ENCODE measurements at places on chromosomes 16 and 17.

DNA sequence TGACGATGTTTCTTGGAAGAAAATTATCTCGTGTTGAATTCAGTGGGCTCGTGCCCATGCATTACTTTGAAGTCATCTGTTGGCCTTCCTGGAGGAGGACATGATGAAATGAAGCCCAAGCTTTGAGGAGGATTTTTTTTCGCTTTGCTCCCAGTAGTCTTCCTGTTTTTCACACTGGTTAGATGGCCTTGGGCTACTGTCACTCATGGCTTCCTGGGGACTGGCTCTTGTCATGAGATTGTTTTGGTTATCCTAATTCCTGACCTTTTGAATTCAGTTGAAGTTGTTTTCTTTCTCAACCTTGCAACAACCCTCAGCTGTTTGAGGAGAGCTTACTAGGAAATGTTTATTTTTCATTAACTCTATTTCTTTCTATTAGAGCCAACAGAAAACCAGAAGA, 430.7 kb downstream of the HS3ST3B1 start:
- DNase-seq = no peak

DNA sequence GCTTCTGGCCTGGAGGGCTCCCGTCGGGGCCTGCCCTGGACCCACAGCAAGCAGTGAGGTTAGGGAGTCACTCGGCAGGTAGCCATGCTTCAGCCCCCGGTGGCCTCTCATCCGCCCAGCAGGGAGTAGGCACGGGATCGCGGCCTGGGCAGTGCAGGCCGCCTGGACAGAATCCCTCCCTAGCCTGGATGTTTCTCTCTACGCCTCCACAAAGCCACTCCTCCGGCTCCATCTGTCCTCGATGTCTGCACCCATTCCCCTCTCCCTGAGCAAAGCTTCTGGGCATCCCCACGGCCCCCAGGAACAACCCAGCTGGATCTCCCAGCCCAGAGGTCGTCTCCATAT, 145.2 kb downstream of the RBFOX3 start:
- DNase-seq = no peak

- no peak for DNase-seq
Observed at GRCh38 chr16:21264571-21265036, 13.5 kb downstream of the CRYM start.

- DNase-seq = no peak
Observed at GRCh38 chr16:50709061-50709684, 15.8 kb downstream of the NOD2 start.

DNA sequence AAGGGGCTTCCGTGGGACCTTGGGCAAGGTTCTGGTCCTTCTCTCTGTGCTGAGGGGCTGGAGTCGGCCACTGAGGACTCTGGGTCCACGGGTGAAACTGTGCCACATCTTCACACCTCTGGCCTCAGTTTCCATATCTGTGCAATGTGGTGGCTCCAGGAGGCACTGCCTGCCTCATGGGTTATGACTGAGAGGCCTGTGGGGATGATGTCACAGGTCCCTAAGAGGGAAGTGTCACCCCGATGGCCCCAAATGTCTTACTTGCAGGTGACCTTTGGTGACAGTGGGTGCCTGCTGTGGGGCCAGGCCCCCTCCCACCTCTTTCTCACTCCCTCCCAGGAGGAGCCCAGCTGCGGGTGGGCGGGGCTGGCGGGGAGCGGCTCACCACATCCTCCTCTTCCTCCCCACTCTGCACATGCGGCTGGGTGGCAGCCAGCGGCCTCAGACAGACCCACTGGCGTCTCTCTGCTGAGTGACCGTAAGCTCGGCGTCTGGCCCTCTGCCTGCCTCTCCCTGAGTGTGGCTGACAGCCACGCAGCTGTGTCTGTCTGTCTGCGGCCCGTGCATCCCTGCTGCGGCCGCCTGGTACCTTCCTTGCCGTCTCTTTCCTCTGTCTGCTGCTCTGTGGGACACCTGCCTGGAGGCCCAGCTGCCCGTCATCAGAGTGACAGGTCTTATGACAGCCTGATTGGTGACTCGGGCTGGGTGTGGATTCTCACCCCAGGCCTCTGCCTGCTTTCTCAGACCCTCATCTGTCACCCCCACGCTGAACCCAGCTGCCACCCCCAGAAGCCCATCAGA, at the start of gene IL21R:
Gene IL21R (plus strand): TSS at position 407 of the 801 bp plus-strand sequence. CDS start 27,898 bp downstream, outside the sequence.
- DNase-seq = no peak
